Activated T-helper 2 cell treated with anti-CD3 and anti-CD28 coated beads, Interferon-gamma antibody, Interleukin-2, Interleukin-4, amounts not matched to agents 10 μg/mL and 5 μg/mL and 100 μg/mL, durations not matched to agents 14 hours and 24 hours and 36 hours (primary cell): ENCODE measurements at places on chromosomes 1 and 21. TPM values are rescaled to one million over a fixed set of nuclear protein-coding genes. Genes with fewer than 3 reads are reported as not detected.

The LRRC53 gene
- not detected in 2 replicates for total RNA-seq

DNA sequence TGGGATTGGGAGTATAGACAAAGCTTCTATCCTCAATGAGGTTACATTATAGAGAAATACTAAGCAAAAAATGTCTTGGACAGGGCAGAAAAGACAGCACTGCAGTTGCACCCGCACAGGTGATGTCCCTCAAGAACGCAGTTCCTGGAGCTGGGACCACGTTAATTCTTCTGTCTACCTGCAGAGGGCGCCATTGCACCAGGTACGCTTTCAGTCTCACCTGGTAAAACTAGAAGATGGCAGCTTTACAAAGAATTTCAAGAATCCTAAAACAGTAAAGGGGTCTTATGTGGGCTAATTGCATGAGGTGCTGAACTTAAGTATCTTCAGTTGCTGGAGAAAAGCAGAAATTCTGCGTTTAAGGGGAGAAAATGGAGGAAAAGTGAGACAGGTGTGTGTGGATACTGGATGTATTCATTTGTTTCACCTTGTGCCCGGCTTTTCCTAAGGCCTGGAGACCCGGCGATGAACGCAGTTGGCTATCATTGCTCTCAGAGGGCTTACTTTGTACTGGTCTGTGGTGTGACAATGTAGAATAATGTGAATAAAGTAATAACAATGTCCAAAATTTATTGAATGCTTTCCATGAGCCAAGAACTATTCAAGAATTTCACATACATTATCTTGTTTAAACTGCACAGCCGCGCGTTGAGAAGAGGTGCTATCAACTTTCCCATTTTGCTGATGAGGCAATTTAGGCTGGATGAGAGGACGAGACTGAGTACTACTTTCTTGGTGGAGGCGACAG, 276.3 kb upstream of the GREM2 start:
- H3K36me3 ChIP-seq: no peaks in the 10 kb centered on the region
- H3K27ac ChIP-seq: no peak overlapping the region
- no peaks in the 10 kb centered on the region for H3K4me1 ChIP-seq
- H3K27me3 ChIP-seq: no peaks in the 10 kb centered on the region
- DNase-seq: no peak
- H3K4me3 ChIP-seq: no peak overlapping the region

- no peaks in the 10 kb centered on the region for H3K36me3 ChIP-seq
- peaks cover 7% of the 10 kb centered on the region for H3K4me1 ChIP-seq
- DNase-seq: no peak
- H3K4me3 ChIP-seq: no peak overlapping the region
These were observed 34.9 kb downstream of the DEGS1 start for GRCh38 chr1:224217655-224218623.

The SUSD4 gene
- 0.18 and 0.34 TPM in 2 replicates for total RNA-seq

- H3K4me3 ChIP-seq: no peak overlapping the region
- H3K27ac ChIP-seq: no peak overlapping the region
- H3K27me3 ChIP-seq: no peaks in the 10 kb centered on the region
- no peaks in the 10 kb centered on the region for H3K36me3 ChIP-seq
- no peak for DNase-seq
These were observed 369.1 kb downstream of the S1PR1 start for GRCh38 chr1:101605878-101606277.

The SLC2A5 gene
- total RNA-seq: not detected in 2 replicates

- no peak for DNase-seq
- H3K27me3 ChIP-seq: peaks cover 16% of the 10 kb centered on the region
- H3K4me3 ChIP-seq: no peak overlapping the region
- H3K27ac ChIP-seq: no peak overlapping the region
- peaks cover 4% of the 10 kb centered on the region for H3K4me1 ChIP-seq
- no peaks in the 10 kb centered on the region for H3K36me3 ChIP-seq
These were observed 218.6 kb downstream of the CACNA1E start for GRCh38 chr1:181701891-181702290.

The TMEM51 gene
- total RNA-seq: 0.11 and 0.16 TPM in 2 replicates

- H3K4me1 ChIP-seq: peaks cover 11% of the 10 kb centered on the region
- DNase-seq: no peak
- no peaks in the 10 kb centered on the region for H3K27me3 ChIP-seq
- no peak overlapping the region for H3K27ac ChIP-seq
- H3K4me3 ChIP-seq: no peak overlapping the region
- no peaks in the 10 kb centered on the region for H3K36me3 ChIP-seq
These were observed 21.6 kb downstream of the TCEA3 start for GRCh38 chr1:23403038-23403336.

GRCh38 chr21:28522014-28522799, 470.5 kb downstream of the LTN1 start:
- H3K4me3 ChIP-seq: no peak overlapping the region
- no peaks in the 10 kb centered on the region for H3K4me1 ChIP-seq
- no peak overlapping the region for H3K27ac ChIP-seq

DNA sequence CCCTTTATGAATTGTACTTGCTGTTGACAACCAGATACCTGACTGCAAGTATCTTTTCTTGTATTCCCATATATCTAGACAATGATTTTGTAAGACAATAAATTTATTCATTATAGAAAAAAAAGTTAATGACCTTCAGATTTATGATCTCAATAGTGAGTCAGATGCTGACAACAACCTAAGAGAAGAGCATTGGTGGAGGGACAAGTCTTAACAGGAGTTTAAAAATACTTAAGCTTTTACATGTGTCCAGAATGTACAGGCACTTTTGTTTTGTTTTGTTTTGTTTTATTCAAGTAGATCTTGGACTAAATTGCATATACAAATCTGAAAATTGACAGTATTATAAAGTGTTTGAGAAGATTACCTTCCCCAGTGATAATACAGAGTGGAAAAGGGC, 1544.6 kb upstream of the B3GALT2 start:
- H3K27me3 ChIP-seq: no peaks in the 10 kb centered on the region
- no peak for DNase-seq
- no peaks in the 10 kb centered on the region for H3K36me3 ChIP-seq
- no peak overlapping the region for H3K4me3 ChIP-seq
- H3K27ac ChIP-seq: no peak overlapping the region

DNA sequence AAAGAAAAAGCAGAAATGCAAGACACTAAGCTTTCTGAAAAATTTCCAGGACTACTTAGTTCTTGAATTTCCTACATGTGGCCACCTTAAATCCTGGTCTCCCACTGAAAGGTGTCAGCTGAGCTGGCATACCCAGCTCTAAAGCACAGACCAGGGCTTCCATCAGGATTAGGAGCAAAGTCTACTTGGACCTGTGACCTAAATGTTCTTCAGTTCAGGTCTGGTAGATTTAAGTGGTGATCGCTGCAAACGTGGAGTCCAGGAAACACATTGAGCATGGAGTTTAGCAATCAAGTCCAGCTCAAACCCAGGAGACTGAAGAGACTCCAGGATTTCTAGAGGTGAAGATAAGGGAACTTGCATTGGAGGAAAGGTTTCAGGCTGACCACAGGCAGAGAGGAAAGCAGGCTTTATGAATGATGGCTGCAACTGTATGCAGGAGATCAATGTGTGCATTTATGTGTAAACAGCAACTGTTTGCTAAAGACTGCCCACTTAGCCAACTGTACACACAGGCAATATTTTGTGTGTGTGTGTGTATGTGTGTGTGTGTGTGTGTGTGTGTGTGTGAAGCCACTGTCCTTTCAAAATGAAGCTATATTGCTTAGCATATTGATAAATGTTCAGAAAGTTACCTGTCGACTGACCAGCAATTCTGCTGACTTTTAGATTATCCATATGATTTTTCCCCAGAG, 75.2 kb downstream of the LMX1A start:
- H3K4me3 ChIP-seq: no peak overlapping the region
- H3K4me1 ChIP-seq: no peaks in the 10 kb centered on the region
- peaks cover 3% of the 10 kb centered on the region for H3K27me3 ChIP-seq
- no peak overlapping the region for H3K27ac ChIP-seq
- H3K36me3 ChIP-seq: no peaks in the 10 kb centered on the region

- H3K4me1 ChIP-seq: no peaks in the 10 kb centered on the region
- peaks cover 34% of the 10 kb centered on the region for H3K36me3 ChIP-seq
- H3K27me3 ChIP-seq: no peaks in the 10 kb centered on the region
These were observed 29.1 kb downstream of the PRDM15 start for GRCh38 chr21:41850085-41850484.

The NLRP3 gene
- 0.09 and 0.30 TPM in 2 replicates for total RNA-seq

The F5 gene
- total RNA-seq: 25.0 and 26.0 TPM in 2 replicates
